ENCODE measurements at places on chromosomes 5 and 9. TPM values are rescaled to one million over a fixed set of nuclear protein-coding genes. Genes with fewer than 3 reads are reported as not detected.

FABP6 gene
- not detected for total RNA-seq

PPIC gene
- 65.0 TPM for total RNA-seq

GFM2 gene
- 31.9 TPM for total RNA-seq

RNF183 gene
- not detected for total RNA-seq

ENG gene
- total RNA-seq = 22.1 TPM

NCS1 gene
- total RNA-seq = 27.8 TPM

XPA gene
- 12.3 TPM for total RNA-seq

FGF10 gene
- total RNA-seq = not detected

EPB41L4A gene
- total RNA-seq = 12.4 TPM

CYLC2 gene
- not detected for total RNA-seq
